Right atrium auricular region (tissue), 2 donors: ENCODE measurements at places on chromosomes 11 and 22. TPM values are rescaled to one million over a fixed set of nuclear protein-coding genes. Genes with fewer than 3 reads are reported as not detected.
A peak's percentile ranks its signal among the peaks of the same experiment; 100 is the strongest.

The DGCR6 gene
- total RNA-seq = 2.9 TPM

DNA sequence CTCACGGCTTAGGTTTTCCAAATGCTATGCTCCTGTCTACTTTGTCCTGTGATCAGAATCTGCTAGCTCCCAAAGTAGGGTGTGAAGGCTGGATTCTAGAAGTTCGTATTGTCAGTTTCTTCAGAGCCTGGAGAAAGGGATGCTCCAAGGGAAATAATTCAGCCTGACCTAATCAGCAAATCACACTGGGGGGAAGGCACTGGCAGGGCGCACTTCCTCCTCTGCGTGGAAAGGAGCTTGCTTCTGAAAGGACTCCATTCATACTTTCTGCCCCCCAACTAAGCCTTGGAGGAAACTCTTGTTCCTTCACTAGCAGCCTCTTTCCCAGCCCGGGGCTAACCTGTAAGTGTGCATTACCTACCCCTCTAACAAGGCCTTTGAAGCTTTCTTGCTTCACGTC is 165.9 kb downstream of the NAV2 start:
- no peak overlapping the region for H3K4me3 ChIP-seq
- no peaks in the 10 kb centered on the region for H3K36me3 ChIP-seq
- H3K27me3 ChIP-seq = no peaks in the 10 kb centered on the region
- H3K27ac ChIP-seq = no peak overlapping the region

DNA sequence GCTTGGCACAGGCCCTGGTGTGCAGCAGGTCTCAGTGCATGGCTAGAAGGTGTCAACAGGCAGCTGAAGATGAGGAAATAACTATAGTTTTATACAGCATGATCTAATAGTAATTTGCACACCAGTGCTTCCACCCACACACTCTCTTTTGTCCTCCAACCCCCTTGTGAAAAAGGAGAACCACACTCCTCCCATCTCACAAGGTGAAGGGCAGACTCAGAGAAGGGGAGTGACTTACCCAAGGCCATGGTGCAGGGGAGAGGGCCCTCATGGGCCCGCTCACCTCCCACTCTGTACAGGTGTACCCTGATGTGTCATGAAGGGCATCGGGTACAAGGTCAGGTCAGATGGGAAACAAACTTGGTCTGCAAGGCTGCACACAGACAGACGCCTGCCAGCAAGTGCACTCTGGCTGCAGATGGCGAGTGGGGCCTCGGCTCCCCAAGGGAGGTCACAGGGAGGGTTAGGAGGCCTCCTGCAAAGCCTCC is 53.4 kb downstream of the DGCR2 start:
- no peak overlapping the region for H3K27ac ChIP-seq
- no peaks in the 10 kb centered on the region for H3K4me1 ChIP-seq
- H3K27me3 ChIP-seq = no peaks in the 10 kb centered on the region
- H3K4me3 ChIP-seq = no peak overlapping the region

The MUC2 gene
- total RNA-seq = not detected

GRCh38 chr22:29641042-29641699 is 37.7 kb downstream of the NF2 start:
- no peaks in the 10 kb centered on the region for H3K4me1 ChIP-seq
- H3K36me3 ChIP-seq = peaks cover 39% of the 10 kb centered on the region
- H3K27me3 ChIP-seq = no peaks in the 10 kb centered on the region
- no peak overlapping the region for H3K4me3 ChIP-seq
- DNase-seq = no peak

GRCh38 chr11:12287374-12288211 is 89.8 kb upstream of the PARVA start:
- DNase-seq = peak; percentile 89
- no peaks in the 10 kb centered on the region for H3K36me3 ChIP-seq
- no peak overlapping the region for H3K4me3 ChIP-seq
- no peaks in the 10 kb centered on the region for H3K27me3 ChIP-seq

DNA sequence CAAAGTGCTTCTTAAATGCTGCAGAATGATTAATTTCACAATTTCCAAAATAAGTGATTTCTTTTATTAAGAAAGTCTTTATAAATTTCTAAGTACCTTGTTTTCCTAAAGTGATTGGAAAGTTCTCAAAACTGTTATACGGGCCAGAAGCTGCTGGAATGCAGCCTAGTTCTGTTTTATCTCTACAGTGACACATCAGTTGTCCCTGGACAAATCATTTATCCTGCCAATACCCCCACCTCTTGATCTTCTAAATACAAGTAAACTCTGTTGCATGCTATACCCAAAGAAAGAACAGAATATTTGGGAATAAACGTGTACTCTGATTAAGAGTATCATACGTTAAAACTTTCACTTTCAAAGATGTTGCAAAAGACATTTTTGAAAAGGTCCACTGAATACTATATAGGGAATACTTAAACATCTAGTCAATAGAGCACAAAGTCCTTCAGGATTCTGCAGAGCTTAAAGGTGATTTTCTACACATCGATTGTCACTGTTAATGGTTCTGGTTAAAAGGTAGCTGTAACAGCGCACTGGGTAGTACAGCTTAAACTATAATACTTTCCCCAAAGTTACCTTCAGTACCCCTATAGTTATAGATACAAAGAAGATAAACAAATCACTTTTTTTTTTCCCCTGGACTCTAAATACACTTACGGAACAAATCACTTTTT is 92.1 kb upstream of the APOA1 start:
- H3K27me3 ChIP-seq = no peaks in the 10 kb centered on the region
- H3K4me1 ChIP-seq = peaks cover 55% of the 10 kb centered on the region
- H3K4me3 ChIP-seq = no peak overlapping the region
- H3K36me3 ChIP-seq = peaks cover 3% of the 10 kb centered on the region

GRCh38 chr11:102112509-102112821 is 2.2 kb downstream of the YAP1 start:
- DNase-seq = no peak
- no peaks in the 10 kb centered on the region for H3K4me1 ChIP-seq
- H3K27ac ChIP-seq = peak overlapping the region; percentile 95
- H3K27me3 ChIP-seq = no peaks in the 10 kb centered on the region

The CYB561A3 gene
- total RNA-seq = 27.3 TPM

- H3K4me1 ChIP-seq = no peaks in the 10 kb centered on the region
- no peaks in the 10 kb centered on the region for H3K27me3 ChIP-seq
- H3K4me3 ChIP-seq = no peak overlapping the region
- no peak overlapping the region for H3K27ac ChIP-seq
These were observed 61.7 kb upstream of the CHRNA10 start for GRCh38 chr11:3732671-3733436.

GRCh38 chr11:64385945-64386704 is 27.2 kb downstream of the RPS6KA4 start:
- H3K4me3 ChIP-seq = no peak overlapping the region
- H3K36me3 ChIP-seq = no peaks in the 10 kb centered on the region
- no peak for DNase-seq
- H3K27me3 ChIP-seq = no peaks in the 10 kb centered on the region
- H3K4me1 ChIP-seq = no peaks in the 10 kb centered on the region

GRCh38 chr22:39598017-39598965 is 27.7 kb downstream of the CACNA1I start:
- no peak overlapping the region for H3K4me3 ChIP-seq
- DNase-seq = no peak
- no peak overlapping the region for H3K27ac ChIP-seq

The MICALL1 gene
- 16.9 TPM for total RNA-seq

- no peaks in the 10 kb centered on the region for H3K27me3 ChIP-seq
- H3K27ac ChIP-seq = no peak overlapping the region
- H3K4me3 ChIP-seq = no peak overlapping the region
- no peaks in the 10 kb centered on the region for H3K4me1 ChIP-seq
- no peaks in the 10 kb centered on the region for H3K36me3 ChIP-seq
These were observed 387.5 kb upstream of the NARS2 start for GRCh38 chr11:78961937-78962701.

DNA sequence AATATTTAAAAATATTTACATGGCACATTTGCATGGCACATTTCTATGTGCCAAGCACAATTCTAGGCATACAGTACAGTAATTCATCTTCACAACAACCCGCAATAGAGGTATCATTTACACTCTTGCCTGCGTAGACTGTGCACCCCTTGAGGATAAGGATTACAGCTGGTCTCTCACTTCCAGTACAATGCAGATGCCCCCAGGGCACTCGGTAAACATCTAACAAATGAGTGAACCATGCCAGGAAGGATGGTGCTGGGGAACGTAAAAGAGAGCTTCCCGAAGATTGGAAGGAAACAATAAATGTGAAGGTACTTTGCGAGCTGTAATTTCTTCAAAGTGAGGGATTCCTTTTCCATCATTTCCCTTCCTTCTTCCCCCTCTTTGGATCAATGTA is 1.3 kb downstream of the PRPF19 start:
- peak overlapping the region; percentile 97 for H3K27ac ChIP-seq
- no peaks in the 10 kb centered on the region for H3K4me1 ChIP-seq
- H3K36me3 ChIP-seq = peaks cover 32% of the 10 kb centered on the region
- DNase-seq = no peak
- no peaks in the 10 kb centered on the region for H3K27me3 ChIP-seq
- peak overlapping the region; percentile 100 for H3K4me3 ChIP-seq

DNA sequence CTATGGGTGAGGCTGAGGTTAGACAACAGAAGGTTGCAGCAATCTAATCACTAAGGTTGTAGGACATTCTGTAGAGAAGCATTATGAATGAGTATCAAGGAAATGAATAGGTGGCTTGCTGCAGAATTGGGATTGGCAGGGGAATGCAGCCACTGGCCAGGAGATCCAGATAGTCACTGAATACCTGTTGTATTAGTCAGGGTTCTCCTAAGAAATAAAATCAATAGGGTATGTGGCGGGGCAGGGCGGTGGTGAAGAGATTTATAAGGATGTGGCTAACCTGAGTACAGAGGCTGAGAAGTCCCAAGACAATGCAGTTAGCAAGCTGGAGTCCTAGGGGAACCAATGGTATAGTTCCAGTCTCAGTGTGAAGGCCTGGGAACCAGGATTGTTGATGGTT is 163.0 kb downstream of the SPON1 start:
- H3K27ac ChIP-seq = no peak overlapping the region
- H3K27me3 ChIP-seq = no peaks in the 10 kb centered on the region
- no peaks in the 10 kb centered on the region for H3K4me1 ChIP-seq
- no peak for DNase-seq
- H3K4me3 ChIP-seq = no peak overlapping the region

DNA sequence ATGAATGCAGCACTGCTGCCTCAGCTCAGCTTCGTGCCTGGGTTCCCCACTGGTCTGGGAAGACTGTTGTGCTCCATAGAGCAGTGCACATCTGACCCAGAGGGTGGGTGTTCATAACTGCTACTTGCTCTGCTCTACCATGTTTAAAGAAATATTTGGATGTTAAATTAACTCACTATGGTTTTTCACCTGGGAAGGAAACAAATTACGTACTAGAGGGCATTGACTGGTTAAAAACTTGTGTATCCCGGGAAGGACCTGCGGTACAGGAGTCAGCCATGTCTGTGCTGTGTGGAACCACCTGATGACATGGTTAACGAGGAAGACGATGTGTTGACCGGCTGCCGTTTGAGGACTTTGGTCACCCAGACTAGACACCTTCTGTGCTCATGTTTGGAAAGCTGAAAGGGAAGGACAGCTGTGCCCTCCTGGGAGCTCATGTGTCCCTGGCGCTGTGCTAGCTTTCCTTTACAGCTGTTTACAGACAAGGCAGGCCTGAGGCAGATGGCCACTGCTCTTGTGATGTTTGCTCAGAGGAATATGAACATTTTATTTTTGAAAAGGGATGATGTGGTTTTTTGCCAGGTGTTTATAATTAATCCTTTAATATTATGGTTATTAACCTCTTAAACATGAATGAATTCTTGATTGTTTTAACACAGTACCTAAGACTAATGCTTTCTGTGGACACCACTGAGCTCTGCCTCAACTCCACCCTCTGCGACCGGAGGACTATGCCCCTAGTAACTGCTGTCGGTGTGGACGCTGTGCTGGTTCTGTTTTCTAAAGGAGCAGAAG is 14.3 kb upstream of the AIFM3 start:
- H3K4me3 ChIP-seq = no peak overlapping the region
- DNase-seq = no peak
- no peak overlapping the region for H3K27ac ChIP-seq
- no peaks in the 10 kb centered on the region for H3K27me3 ChIP-seq
- peaks cover 32% of the 10 kb centered on the region for H3K36me3 ChIP-seq
